Cardiac ventricle fibroblast (primary cell): ENCODE measurements at places on chromosomes 7 and 10. TPM values are rescaled to one million over a fixed set of nuclear protein-coding genes. Genes with fewer than 3 reads are reported as not detected.

LEP gene
- total RNA-seq = not detected in 2 replicates

CYP3A4 gene
- not detected in 2 replicates for total RNA-seq

NME8 gene
- total RNA-seq = not detected in 2 replicates

CYP26A1 gene
- total RNA-seq = not detected in 2 replicates

RELN gene
- total RNA-seq = 0.12 and 0.39 TPM in 2 replicates

PHTF2 gene
- 10.5 and 12.3 TPM in 2 replicates for total RNA-seq

ADIRF gene
- total RNA-seq = 13.2 and 14.4 TPM in 2 replicates

LIPJ gene
- total RNA-seq = not detected in 2 replicates

PNLIPRP2 gene
- total RNA-seq = not detected in 2 replicates

RGS10 gene
- 64.7 and 67.6 TPM in 2 replicates for total RNA-seq

STEAP4 gene
- 31.6 and 40.5 TPM in 2 replicates for total RNA-seq

CLDN15 gene
- 4.4 TPM in 2 replicates for total RNA-seq

GNAI1 gene
- 23.2 and 25.8 TPM in 2 replicates for total RNA-seq

PRKCQ gene
- total RNA-seq = not detected in 2 replicates

NCF1 gene
- total RNA-seq = not detected in 2 replicates

CXCL12 gene
- 399 and 440 TPM in 2 replicates for total RNA-seq

SEMA3E gene
- total RNA-seq = 0.15 and 0.25 TPM in 2 replicates

DPYSL4 gene
- 28.4 and 33.4 TPM in 2 replicates for total RNA-seq

GHRHR gene
- not detected in 2 replicates for total RNA-seq

NPY4R2 gene
- total RNA-seq = not detected in 2 replicates

GRM3 gene
- total RNA-seq = not detected in 2 replicates

C7orf33 gene
- total RNA-seq = not detected in 2 replicates

ZNF804B gene
- not detected in 2 replicates for total RNA-seq

CDK14 gene
- total RNA-seq = 23.0 and 25.7 TPM in 2 replicates

AVPI1 gene
- 6.4 and 6.8 TPM in 2 replicates for total RNA-seq

VENTX gene
- not detected in 2 replicates for total RNA-seq

CPA4 gene
- total RNA-seq = 1.3 and 2.6 TPM in 2 replicates

PTPRZ1 gene
- not detected in 2 replicates for total RNA-seq

EMX2 gene
- total RNA-seq = 0.10 and 0.75 TPM in 2 replicates

DLX6 gene
- total RNA-seq = not detected in 2 replicates

LIPM gene
- total RNA-seq = not detected in 2 replicates

OGDHL gene
- total RNA-seq = 0.25 TPM in 1 of 2 replicates, not detected in the other

ABHD11 gene
- 4.8 and 11.0 TPM in 2 replicates for total RNA-seq

RRP12 gene
- total RNA-seq = 13.1 and 23.2 TPM in 2 replicates

ZP3 gene
- 3.7 and 4.6 TPM in 2 replicates for total RNA-seq

PNLIPRP1 gene
- total RNA-seq = not detected in 2 replicates

INMT gene
- total RNA-seq = 181 and 220 TPM in 2 replicates

SPOCK2 gene
- total RNA-seq = 1.4 TPM in 2 replicates

PPP1R9A gene
- total RNA-seq = under 0.01 and 0.06 TPM in 2 replicates

MCMBP gene
- total RNA-seq = 27.8 and 32.1 TPM in 2 replicates

TFEC gene
- total RNA-seq = not detected in 2 replicates

SPDYE1 gene
- total RNA-seq = not detected in 2 replicates

CALCR gene
- total RNA-seq = not detected in 2 replicates

C10orf62 gene
- total RNA-seq = not detected in 2 replicates
